ENCODE measurements at places on chromosomes 4 and X.
A peak's percentile ranks its signal among the peaks of the same experiment; 100 is the strongest.

- DNase-seq, result no peak
Measured at GRCh38 chr4:150476776-150477175, 105.2 kb upstream of the MAB21L2 start.

GRCh38 chr4:107453987-107454386, 266.0 kb downstream of the PAPSS1 start:
- DNase-seq, result no peak

DNA sequence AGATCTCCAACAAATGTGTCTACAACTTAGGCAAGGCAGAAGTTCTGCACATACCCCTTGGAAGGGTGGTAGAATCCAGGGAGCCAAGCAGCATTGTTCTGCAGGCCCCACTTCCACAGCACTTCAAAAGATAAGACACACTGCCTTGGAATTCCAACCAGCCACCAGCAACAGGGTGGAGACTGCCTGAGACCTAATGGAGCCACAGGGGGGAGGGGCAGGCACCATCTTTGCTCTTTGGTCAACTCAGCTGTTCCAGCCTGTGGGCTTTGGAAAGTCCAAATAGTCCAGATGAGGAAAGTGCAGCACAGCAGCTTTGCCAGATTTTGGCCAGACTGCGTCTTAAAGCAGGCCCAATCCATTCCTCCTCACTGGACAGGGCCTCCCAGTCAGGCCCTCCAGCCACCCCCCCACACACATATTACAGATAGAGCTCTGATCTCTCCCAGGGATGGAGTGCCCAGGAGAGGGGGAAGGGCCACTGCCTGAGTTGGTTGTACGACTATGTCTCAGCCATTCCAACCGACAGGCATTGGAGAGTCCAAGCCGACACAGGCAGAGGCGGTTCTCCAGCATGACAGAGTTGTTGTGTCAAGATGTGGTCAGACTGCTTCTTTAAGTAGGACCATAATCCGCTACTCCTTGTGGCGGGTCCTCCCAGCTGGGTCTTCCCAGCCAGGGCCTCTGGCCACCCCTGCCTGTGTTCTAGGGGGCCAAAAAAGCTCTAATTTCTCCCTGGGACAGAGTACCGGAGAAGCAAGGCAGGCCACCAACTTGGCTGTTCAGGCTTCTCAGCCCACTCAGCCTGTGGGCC, 42.5 kb upstream of the ANTXR2 start:
- no peak for DNase-seq

DNA sequence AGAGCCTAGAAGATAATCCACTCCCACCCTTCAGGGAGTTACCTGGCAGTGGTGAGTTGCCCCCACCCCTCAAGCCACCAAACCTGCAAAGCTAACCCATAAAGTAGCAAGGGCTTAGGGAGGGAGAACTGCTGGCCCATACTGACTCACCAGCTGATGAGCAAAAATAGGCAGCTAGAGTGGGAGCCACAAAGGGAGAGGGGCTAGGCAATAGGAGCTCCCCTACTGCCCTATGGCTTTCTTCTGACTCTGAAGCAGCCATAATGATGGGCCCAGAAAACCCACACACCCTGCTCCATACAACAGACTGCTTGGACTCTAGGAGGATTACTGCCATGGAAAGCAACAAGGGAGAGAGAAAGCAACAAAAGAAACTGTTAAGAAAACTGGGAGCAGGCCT, 8.0 kb downstream of the SNX12 start:
- DNase-seq, result no peak

DNA sequence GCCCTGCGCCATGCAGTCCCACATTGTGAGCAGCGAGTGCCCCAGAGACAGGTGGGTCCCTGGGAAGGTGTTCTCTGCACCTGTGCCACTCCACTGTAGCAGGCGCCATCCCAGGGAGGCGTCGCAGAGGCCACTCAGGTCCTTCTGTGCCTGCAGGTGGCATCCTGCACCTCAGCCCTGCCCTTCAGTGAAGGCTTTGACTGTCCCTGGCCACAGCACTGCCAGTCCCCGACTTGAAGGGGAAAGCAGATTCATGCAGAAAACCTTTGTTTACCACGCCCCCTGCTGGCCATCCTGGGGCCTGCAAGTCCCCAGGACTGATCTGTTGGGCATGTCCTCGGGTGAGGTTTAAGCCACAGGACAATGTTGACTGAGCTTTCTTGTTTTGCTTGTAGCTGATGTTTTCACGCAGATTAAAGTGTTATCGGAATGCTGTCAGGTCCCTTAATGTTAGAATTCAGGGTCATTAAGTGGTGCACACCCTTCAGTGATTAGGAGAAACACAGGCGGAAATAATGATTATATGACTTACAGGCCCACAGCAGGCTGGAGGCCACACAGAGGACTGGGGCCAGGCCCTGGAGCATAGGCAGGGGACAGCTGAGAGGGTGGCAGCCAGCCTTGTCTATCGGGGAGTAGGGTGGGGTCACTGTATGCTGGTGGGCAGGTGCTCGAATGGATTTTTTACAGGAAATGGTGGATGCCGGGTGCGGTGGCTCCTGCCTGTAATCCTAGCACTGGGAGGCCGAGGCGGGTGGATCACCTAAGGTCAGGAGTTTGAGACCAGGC, 5.0 kb downstream of the TACC3 start:
- peak; percentile 93 for DNase-seq

GRCh38 chr4:64518600-64518999, 109.3 kb upstream of the TECRL start:
- DNase-seq, result no peak

DNA sequence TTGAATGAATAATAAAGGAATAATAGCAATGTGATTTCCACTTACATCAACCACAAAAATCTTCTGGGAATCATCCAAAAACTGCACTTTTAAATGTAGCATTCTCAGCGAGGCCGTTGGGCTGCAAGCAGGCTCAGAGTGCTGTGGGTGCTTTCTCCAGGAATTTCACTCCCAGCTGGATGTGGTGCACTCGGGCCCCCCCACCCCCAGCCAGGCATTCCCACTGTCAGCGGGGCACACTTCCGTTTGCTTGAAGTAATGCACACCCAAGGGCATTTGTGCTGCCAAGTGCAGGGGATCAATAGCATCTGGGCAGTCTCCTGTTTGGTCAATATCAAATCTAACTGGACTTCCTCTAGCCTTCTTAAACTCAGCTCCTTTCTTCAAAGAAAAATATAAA, at the start of gene FRMD7:
FRMD7 (minus strand) TSS at position 278 of the 400 bp plus-strand sequence; CDS start at position 102, 176 bp downstream.
- DNase-seq, result no peak

DNA sequence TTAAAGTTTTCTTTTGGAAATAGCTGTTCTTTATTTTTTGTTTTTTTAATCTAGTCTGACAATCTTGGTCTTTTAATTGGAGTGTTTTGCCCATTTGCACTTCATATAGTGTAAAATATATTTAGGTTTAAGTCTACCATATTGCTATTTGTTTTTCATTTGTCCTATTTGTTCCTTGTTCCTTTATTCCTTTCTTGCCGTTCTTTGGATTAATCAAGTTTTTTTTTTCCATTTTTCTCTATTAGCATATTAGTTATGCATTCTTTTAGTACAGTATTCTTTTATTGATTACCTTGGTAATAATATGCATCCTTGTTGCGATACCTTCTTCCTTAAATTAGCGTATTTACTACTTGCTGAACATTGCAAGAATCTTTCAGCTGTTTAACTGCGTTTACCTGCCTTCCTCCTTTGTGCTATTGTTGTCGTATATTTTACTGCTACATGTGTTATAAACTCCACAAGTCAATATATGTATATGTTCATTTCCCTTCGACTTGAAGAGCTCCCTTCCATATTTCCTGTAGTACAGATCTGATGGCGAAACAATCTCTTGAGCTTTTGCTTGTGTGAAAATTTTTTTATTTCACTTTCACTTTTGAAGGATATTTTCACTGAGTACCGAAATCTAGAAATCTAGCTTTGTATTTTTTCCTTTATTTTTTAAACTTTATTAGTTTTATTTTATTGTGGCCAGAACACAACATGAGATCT, 23.9 kb upstream of the RNF212 start:
- no peak for DNase-seq

DNA sequence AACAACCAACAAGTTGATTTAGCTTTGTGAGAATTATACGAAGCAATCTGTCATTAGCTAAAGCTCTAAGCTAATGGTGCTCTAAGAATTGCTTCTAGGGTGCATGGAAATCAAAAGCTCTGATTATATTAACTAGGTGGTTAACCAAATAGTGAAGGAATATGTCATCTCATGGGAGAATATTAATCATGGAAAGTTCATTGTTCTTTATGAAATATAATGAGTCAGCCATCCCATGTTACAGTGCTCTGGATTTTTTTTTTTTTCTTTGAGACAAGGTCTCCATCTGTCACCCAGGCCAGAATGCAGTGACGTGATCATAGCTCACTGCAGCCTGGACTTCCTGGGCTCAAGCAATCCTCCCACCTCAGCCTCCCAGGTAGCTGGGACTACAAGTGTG, 10.5 kb downstream of the DCAF8L2 start:
- DNase-seq, result no peak

DNA sequence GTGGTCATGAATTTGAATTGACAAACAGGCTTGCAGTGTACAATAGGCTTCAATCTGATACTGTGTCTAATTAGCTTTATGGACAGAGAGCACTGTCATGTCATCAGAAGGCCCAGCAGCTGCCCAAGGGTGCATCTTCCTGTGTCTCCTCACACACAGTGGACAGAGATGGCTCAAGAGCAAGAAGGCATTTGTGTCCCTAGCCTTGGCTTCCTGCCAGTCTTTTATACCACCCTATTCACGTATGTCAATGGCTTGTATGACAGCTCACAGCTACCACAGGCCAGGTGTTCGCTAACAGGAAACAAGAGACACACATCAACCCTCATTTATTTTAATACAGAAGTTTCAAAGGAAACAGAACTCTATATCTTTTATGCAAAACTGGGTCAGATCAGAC, 874.0 kb upstream of the AGA start:
- DNase-seq, result no peak

- no peak for DNase-seq
Measured at GRCh38 chr4:35300996-35301774, 943.1 kb downstream of the ARAP2 start.

DNA sequence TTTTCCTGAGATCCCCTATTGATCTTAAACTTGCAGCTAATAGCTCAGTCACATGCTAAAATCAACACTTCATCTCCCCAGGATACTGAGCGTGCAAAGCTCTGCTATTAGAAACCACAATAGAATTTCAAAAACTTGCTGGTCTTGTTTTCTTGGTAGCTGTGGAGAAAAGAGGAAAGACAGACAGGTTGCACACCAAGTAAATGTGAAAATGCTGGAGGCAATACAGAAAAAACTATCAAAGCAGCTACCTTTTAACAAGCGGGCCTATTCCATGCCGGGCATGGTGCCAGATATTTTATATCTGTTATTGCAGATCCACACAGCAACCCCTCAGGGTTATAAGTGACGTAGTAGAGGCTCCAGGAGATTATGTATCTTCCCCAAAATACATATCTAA, 171.9 kb downstream of the DCTD start:
- DNase-seq, result no peak

DNA sequence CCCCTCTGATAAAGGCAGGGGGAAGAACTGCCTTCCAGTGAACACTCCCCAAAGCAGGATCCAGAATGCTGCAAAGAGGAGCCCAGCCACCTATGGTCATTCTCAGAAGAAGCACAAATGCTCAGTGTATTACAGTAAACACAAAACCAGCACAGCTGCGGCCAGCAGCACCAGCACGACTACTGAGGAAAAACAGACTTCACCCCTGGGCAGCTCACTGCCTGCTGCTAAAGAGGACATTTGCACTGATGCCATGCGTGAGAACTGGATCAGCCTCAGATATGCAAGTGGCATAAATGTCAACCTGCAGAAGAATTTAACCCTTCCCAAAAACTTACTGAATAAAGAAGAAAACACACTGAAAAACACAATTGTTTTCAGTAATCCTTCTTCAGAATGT, 80.2 kb upstream of the TLR2 start:
- DNase-seq, result no peak

DNA sequence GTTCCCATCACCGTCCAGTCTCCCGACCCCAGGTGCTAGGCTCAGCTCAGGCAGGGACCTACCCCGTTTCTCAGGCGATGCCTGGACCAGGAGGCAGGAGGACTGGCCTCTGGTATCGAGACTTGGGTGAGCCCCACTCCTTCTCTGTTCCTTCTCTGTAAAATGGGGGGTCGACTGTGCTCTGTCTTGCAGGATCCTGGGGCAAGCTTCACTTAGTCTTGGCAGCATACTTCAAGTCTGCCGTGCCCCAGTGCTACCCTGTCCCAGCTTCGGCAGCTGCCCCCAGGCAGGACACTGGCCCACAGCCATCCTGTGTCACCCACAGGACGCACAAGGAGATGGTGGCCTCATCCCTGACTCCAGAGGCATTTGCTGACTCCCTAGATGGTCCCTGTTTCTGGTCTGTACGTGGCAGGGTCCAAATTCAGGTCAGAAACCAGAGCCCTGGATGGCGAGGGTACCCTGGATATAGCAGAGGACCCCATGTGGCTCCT, 7.0 kb upstream of the HAUS7 start:
- DNase-seq, result no peak

GRCh38 chr4:11440481-11441193, 11.9 kb upstream of the HS3ST1 start:
- DNase-seq, result no peak

- no peak for DNase-seq
Measured at GRCh38 chr4:26413582-26413981, 76.7 kb downstream of the CCKAR start.

- DNase-seq, result no peak
Measured at GRCh38 chrX:26914232-26914631, 548.9 kb downstream of the PPP4R3C start.

DNA sequence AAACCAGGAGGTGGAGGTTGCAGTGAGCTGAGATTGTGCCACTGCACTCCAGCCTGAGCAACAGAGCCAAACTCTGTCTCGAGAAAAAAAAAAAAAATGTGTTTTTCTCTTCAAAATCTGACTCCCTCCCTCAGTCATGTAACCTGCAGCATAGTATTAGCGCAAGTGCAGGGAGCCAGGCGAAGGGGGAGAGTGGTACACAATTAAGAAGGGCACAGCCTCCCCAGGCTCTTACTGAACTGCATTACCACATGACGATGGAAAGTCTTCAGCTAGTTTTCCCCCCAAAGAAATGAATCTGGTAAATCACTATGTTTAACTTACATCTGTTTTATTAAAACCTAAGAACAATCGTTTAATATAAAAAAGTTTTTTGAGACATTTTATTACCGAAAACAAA, 32.4 kb downstream of the PALLD start:
- no peak for DNase-seq

GRCh38 chrX:94850811-94851210, 1176.8 kb downstream of the FAM133A start:
- DNase-seq, result no peak

- DNase-seq, result no peak
Measured at GRCh38 chr4:83189631-83190136, 75.2 kb upstream of the PLAC8 start.

GRCh38 chr4:8136972-8137710, 21.5 kb downstream of the ABLIM2 start:
- no peak for DNase-seq

DNA sequence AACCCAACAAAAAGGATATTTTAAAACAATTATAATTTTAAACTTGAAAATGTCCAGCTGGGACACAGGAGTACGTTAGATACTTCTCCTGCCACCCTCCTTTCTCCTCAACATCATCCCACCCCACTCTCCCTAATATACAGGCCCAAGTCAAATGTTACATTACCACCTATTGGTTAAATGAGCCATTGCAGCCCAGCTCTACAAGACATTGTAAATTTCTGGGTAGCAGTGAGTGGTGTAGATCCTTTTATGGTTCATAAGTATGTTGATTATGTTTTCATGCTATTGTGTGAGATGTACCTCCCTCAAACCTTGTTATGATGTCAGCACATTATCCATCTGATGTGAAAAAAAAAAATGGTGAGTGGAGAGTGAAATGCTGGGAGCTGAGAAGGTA, 187.1 kb upstream of the BCOR start:
- no peak for DNase-seq

- no peak for DNase-seq
Measured at GRCh38 chrX:49212209-49212608, 12.2 kb upstream of the SYP start.

- no peak for DNase-seq
Measured at GRCh38 chr4:8362483-8362882, 78.0 kb downstream of the ACOX3 start.

Measured in stimulated activated CD4-positive, alpha-beta T cell treated with anti-CD3 and anti-CD28 coated beads, Interleukin-1b, Interleukin-23, amount 100 ng/mL, for 4 hours (primary cell).